ENCODE measurements at places on chromosomes 12 and 14.

DNA sequence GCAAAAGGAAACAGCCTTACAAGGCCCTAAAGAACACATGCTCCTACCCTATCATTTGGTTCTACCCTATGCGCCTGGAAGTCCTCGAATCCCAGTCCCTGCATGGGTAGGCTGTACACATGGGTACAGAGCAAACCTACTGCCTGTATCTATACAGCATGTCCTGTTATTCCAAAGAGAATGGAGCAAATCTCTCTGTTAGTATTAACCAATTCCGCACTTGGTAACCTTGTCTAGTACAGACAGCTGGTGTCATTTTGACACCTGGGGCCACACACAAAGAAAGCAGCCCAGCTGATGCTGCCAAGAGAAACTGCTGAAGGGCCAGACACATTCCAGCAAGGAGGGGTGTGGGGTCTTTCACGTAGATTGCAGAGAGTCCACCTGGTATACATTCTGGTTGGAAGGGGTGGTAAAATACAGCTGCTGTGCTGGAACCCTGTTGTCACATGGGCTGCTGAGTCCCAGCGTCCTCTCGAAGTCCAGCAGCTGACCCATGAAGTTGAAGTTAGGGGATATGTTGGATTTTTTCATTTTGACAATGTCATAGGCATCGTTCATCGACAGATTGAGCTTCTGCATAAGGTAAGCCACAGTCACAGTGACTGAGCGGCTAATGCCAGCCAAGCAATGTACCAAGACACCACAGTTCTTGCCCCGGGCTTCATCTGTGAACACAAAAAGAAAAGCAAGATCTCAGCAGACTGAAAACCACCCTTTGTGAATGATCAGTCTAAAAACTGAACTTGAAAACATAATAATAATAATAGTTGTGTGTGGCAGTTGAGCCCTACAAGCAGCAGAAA is 3.2 kb downstream of the DUSP6 start:
- no peak for DNase-seq

- no peak for DNase-seq
These were observed 86.0 kb upstream of the ATF1 start for GRCh38 chr12:50677858-50678257.

GRCh38 chr14:60242429-60242828 is 6.6 kb upstream of the PPM1A start:
- no peak for DNase-seq

DNA sequence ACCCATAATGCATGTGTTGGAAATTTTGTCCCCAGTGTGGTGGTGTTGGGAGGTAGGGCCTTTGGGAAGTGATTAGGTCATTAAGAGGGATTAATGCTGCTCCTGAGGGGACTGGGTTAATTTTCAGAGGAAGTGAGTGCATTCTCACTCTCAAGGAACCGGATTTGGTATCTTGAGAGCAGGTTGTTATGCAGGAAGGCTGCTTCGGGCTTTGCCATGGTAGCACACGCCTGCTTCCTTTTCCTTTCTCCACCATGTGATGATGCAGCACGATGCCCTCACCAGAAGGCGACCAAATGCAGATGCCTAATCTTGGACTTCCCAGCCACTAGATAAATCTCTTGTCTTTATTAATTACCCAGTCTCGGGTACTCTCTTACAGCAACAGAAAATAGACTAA is 257.1 kb downstream of the SSPN start:
- DNase-seq: no peak

GRCh38 chr14:89649451-89650075 is 232.5 kb upstream of the FOXN3 start:
- no peak for DNase-seq

DNA sequence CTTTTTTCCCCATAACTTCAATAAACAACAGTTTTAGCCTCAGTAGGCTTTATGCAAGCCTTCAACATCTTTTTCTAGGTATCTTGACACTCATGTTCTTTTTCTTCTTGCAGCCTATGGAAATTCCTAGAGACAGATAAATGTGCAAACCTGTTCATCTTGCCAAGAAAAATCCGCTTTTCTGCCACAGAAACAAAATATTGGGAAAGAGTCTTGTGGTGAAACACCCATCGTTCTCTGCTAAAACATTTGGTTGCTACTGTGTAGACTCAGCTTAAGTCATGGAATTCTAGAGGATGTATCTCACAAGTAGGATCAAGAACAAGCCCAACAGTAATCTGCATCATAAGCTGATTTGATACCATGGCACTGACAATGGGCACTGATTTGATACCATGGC is 295.9 kb downstream of the ZFP36L1 start:
- DNase-seq: no peak

DNA sequence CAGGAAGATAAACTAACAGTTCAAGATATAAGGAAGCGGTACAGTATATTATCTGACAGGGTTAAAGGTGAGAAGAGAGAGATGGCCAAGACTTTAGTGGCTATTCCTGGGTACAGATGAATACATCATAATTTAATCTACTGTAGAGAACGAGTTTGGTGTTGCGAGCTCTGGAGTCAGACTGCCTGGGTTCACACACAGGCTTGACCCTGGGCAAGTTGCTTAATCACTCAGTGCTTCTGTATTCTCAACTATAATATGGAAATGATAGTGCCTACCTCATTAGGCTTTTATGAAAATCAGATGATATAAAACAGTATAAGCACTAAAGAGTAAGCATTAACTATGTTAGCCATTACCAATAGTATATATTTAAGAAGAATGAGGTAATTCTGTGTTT is 3.5 kb downstream of the PPM1H start:
- DNase-seq: no peak

DNA sequence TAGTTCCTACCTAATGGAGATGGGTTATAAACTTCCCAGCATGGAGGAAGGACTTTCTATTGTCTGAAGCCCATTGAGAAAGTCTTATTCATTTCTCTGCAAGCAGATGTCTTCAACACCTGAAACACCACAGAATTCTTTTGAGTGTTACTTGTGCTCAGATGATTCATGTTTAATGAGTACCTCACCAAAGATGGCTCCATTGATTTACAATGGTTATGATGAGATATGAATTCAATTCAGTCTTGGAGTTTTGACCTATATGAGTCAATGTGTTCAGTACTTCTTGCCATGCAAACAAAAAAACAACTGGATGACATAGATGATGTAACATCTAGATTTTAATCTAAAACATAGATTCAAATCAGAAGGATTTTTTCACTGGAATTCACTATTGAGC is 15.4 kb upstream of the PAWR start:
- DNase-seq: no peak

DNA sequence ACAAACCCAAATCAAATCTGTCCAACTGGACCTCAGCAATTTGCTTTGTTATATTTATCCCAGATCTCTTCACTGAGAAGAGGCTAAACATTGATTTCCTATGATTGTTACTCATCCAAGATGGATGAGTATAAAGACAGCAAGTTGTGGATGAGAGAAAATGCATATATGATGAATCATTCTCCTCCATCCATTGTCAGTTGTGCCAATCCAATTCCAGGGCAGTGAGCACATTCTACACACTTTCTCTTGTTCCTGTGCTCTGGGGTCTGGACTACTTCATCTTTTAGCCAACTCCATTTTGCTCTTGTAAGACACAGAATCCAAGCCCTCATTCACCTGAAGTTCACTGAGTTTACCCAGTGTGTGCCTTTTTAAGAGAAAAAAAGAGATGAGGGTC is 105.7 kb downstream of the GCH1 start:
- DNase-seq: no peak

GRCh38 chr12:91922139-91922538 is 223.5 kb downstream of the BTG1 start:
- no peak for DNase-seq

DNA sequence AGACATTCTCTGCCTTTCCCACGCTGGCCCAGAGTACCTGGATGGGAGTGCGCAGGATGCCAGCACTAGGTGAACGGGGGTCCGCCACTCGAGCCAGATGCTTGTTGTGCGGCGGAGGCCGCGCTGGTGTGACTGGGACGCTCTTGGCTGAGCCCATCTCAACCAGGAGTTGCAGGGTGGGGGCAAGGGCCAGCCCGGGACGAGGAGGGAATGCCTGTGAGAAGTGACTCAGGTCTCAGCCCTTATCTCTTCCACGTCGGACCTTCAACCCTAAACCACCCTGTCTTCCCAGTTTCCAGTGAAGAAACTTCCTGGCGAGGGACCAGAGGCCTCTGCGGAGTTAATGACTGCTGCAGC is 312 bp downstream of the CDCA3 start:
- DNase-seq: no peak

All from right renal cortex interstitium (tissue), 3 donors.